Purkinje cell (primary cell): ENCODE measurements at places on chromosomes 12 and 14. TPM values are rescaled to one million over a fixed set of nuclear protein-coding genes. Genes with fewer than 3 reads are reported as not detected.

Gene NKX2-1
- not detected in 2 replicates for polyA plus RNA-seq

Gene SLC2A14
- polyA plus RNA-seq, result 1.7 and 2.1 TPM in 2 replicates

Gene FSCB
- not detected in 2 replicates for polyA plus RNA-seq

Gene PTHLH
- polyA plus RNA-seq, result 31.3 and 32.7 TPM in 2 replicates

Gene BICDL1
- polyA plus RNA-seq, result 4.7 and 5.6 TPM in 2 replicates

Gene SERPINA5
- polyA plus RNA-seq, result not detected in 2 replicates

Gene HOXC4
- not detected in 2 replicates for polyA plus RNA-seq

Gene KRT71
- not detected in 2 replicates for polyA plus RNA-seq

Gene NEUROD4
- not detected in 2 replicates for polyA plus RNA-seq

Gene AMHR2
- not detected in 2 replicates for polyA plus RNA-seq

Gene CIDEB
- 3.6 TPM in 1 of 2 replicates, not detected in the other for polyA plus RNA-seq

Gene PTMS
- 10.0 and 10.3 TPM in 2 replicates for polyA plus RNA-seq

Gene HIGD1C
- polyA plus RNA-seq, result not detected in 2 replicates

Gene ALDH1L2
- 2.3 and 7.7 TPM in 2 replicates for polyA plus RNA-seq

Gene PDE3A
- polyA plus RNA-seq, result 2.7 and 4.2 TPM in 2 replicates

Gene RFX4
- polyA plus RNA-seq, result 5.7 and 7.2 TPM in 2 replicates

Gene SLC17A8
- polyA plus RNA-seq, result 0.48 TPM in 1 of 2 replicates, not detected in the other

Gene DPPA3
- polyA plus RNA-seq, result not detected in 2 replicates

Gene KRT86
- 0.19 and 0.92 TPM in 2 replicates for polyA plus RNA-seq

Gene ETFBKMT
- polyA plus RNA-seq, result 5.5 and 6.2 TPM in 2 replicates

Gene EDDM3A
- not detected in 2 replicates for polyA plus RNA-seq

Gene ACRBP
- not detected in 2 replicates for polyA plus RNA-seq

Gene DLST
- 4.7 and 15.2 TPM in 2 replicates for polyA plus RNA-seq

Gene NAP1L1
- polyA plus RNA-seq, result 427 and 430 TPM in 2 replicates

Gene POTEM
- polyA plus RNA-seq, result not detected in 2 replicates

Gene RNASE3
- polyA plus RNA-seq, result 2.3 TPM in 1 of 2 replicates, not detected in the other

Gene CCDC197
- not detected in 2 replicates for polyA plus RNA-seq

Gene AKAP3
- 0.22 and 1.0 TPM in 2 replicates for polyA plus RNA-seq

Gene HNF1A
- polyA plus RNA-seq, result not detected in 2 replicates

Gene SLC10A1
- 0.23 TPM in 1 of 2 replicates, not detected in the other for polyA plus RNA-seq

Gene FOXG1
- 6.2 TPM in 1 of 2 replicates, not detected in the other for polyA plus RNA-seq

Gene SELPLG
- not detected in 2 replicates for polyA plus RNA-seq

Gene MAP3K9
- 7.7 and 12.0 TPM in 2 replicates for polyA plus RNA-seq

Gene KCNA1
- polyA plus RNA-seq, result 2.3 and 35.2 TPM in 2 replicates

Gene MMP17
- polyA plus RNA-seq, result 0.69 TPM in 1 of 2 replicates, not detected in the other

Gene TAS2R50
- polyA plus RNA-seq, result not detected in 2 replicates

Gene ANO4
- 215 and 244 TPM in 2 replicates for polyA plus RNA-seq

Gene VPS29
- polyA plus RNA-seq, result 561 and 578 TPM in 2 replicates

Gene NXPH4
- polyA plus RNA-seq, result 0.93 TPM in 1 of 2 replicates, not detected in the other

Gene KRT78
- not detected in 2 replicates for polyA plus RNA-seq

Gene HOTAIR
- not detected in 2 replicates for polyA plus RNA-seq

Gene TAS2R30
- polyA plus RNA-seq, result 0.32 and 0.52 TPM in 2 replicates

Gene GALNT9
- polyA plus RNA-seq, result 0.14 and 7.9 TPM in 2 replicates

Gene FMNL3
- polyA plus RNA-seq, result 0.03 and 0.60 TPM in 2 replicates

Gene CCDC38
- polyA plus RNA-seq, result not detected in 2 replicates

Gene CD9
- polyA plus RNA-seq, result 15.1 and 21.2 TPM in 2 replicates

Gene FGF6
- 1.4 TPM in 1 of 2 replicates, not detected in the other for polyA plus RNA-seq

Gene PGF
- 0.12 TPM in 1 of 2 replicates, not detected in the other for polyA plus RNA-seq

Gene CACNA2D4
- not detected in 2 replicates for polyA plus RNA-seq

Gene GAS2L3
- polyA plus RNA-seq, result 0.90 and 2.9 TPM in 2 replicates

Gene PLEKHH1
- 3.3 and 4.6 TPM in 2 replicates for polyA plus RNA-seq

Gene KERA
- not detected in 2 replicates for polyA plus RNA-seq

Gene ZC2HC1C
- 2.0 and 4.0 TPM in 2 replicates for polyA plus RNA-seq

Gene KRT82
- polyA plus RNA-seq, result not detected in 2 replicates

Gene CCDC177
- 0.13 TPM in 1 of 2 replicates, not detected in the other for polyA plus RNA-seq

Gene DAO
- polyA plus RNA-seq, result 35.0 and 35.5 TPM in 2 replicates

Gene E2F7
- not detected in 2 replicates for polyA plus RNA-seq

Gene GPR84
- polyA plus RNA-seq, result not detected in 2 replicates

Gene LRTM2
- polyA plus RNA-seq, result 0.08 TPM in 1 of 2 replicates, not detected in the other

Gene SCNN1A
- not detected in 2 replicates for polyA plus RNA-seq
